Activated B cell treated with CpG ODN at 0.5 μM for 24 hours (primary cell): ENCODE measurements at places on chromosomes 11 and 22. TPM values are rescaled to one million over a fixed set of nuclear protein-coding genes. Genes with fewer than 3 reads are reported as not detected.
A peak's percentile ranks its signal among the peaks of the same experiment; 100 is the strongest.

RANGAP1 gene
- 48.9 and 56.4 TPM in 2 replicates for total RNA-seq

IFITM10 gene
- total RNA-seq, result not detected in 2 replicates

GRCh38 chr11:47466201-47466600 is 17.3 kb upstream of the RAPSN start:
- no peaks in the 10 kb centered on the region for H3K4me1 ChIP-seq
- DNase-seq, result no peak
- peaks cover 70% of the 10 kb centered on the region for H3K36me3 ChIP-seq

- H3K27me3 ChIP-seq, result peaks cover 13% of the 10 kb centered on the region
- H3K27ac ChIP-seq, result no peak overlapping the region
- DNase-seq, result peak; percentile 13
- peaks cover 2% of the 10 kb centered on the region for H3K4me1 ChIP-seq
Observed at GRCh38 chr11:1937616-1938342, 9.4 kb upstream of the MRPL23 start.

- no peaks in the 10 kb centered on the region for H3K36me3 ChIP-seq
- no peak overlapping the region for H3K4me3 ChIP-seq
- H3K27ac ChIP-seq, result no peak overlapping the region
- H3K4me1 ChIP-seq, result no peaks in the 10 kb centered on the region
- H3K27me3 ChIP-seq, result no peaks in the 10 kb centered on the region
- no peak for DNase-seq
Observed at GRCh38 chr11:22161489-22161888, 31.4 kb upstream of the ANO5 start.

- peaks cover 3% of the 10 kb centered on the region for H3K4me1 ChIP-seq
- H3K27ac ChIP-seq, result peak overlapping the region; percentile 35
- no peaks in the 10 kb centered on the region for H3K36me3 ChIP-seq
- peak overlapping the region; percentile 60 for H3K4me3 ChIP-seq
Observed at GRCh38 chr11:406796-407650, 7.8 kb downstream of the SIGIRR start.

- H3K4me3 ChIP-seq, result no peak overlapping the region
- H3K27ac ChIP-seq, result no peak overlapping the region
- H3K36me3 ChIP-seq, result no peaks in the 10 kb centered on the region
- H3K27me3 ChIP-seq, result peaks cover 2% of the 10 kb centered on the region
Observed at GRCh38 chr11:130529366-130529765, 80.9 kb downstream of the ADAMTS15 start.

- H3K4me3 ChIP-seq, result peak overlapping the region; percentile 71
- H3K36me3 ChIP-seq, result no peaks in the 10 kb centered on the region
- no peaks in the 10 kb centered on the region for H3K27me3 ChIP-seq
- peaks cover 66% of the 10 kb centered on the region for H3K4me1 ChIP-seq
Observed at GRCh38 chr11:36411202-36411640, 98.9 kb downstream of the TRAF6 start.

DNA sequence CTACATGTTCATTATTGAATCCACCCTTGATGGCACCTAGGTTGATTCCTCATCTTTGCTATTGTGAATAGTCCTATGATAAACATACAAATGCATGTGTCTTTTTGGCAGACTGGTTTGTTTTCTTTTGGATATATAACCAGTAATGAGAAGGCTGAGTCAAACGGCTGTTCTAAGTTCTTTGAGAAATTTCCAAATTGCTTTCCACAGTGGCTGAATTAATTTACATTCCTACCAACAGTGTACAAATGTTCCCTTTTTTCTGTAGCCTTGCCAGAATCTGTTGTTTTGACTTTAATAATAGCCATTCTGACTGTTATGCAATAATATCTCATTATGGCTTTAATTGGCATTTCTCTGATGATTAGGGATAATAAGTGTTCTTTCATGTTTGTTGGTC is 184.9 kb downstream of the CASP12 start:
- H3K27me3 ChIP-seq, result no peaks in the 10 kb centered on the region
- peaks cover 1% of the 10 kb centered on the region for H3K4me1 ChIP-seq
- H3K4me3 ChIP-seq, result no peak overlapping the region

GRCh38 chr22:45149671-45150070 is 14.1 kb upstream of the NUP50 start:
- DNase-seq, result no peak
- H3K4me3 ChIP-seq, result no peak overlapping the region
- H3K4me1 ChIP-seq, result no peaks in the 10 kb centered on the region
- peaks cover 17% of the 10 kb centered on the region for H3K36me3 ChIP-seq
- H3K27me3 ChIP-seq, result no peaks in the 10 kb centered on the region
